ENCODE measurements at places on chromosomes 11 and 22. TPM values are rescaled to one million over a fixed set of nuclear protein-coding genes. Genes with fewer than 3 reads are reported as not detected.

GRCh38 chr22:46286006-46286405 is 10.7 kb upstream of the GTSE1 start:
- peaks cover 43% of the 10 kb centered on the region for H3K36me3 ChIP-seq
- no peaks in the 10 kb centered on the region for H3K27me3 ChIP-seq
- no peak overlapping the region for H3K4me3 ChIP-seq
- no peak for DNase-seq

- peaks cover 52% of the 10 kb centered on the region for H3K4me1 ChIP-seq
- no peak overlapping the region for H3K27ac ChIP-seq
- DNase-seq, result no peak
- peaks cover 18% of the 10 kb centered on the region for H3K36me3 ChIP-seq
- H3K4me3 ChIP-seq, result no peak overlapping the region
- H3K27me3 ChIP-seq, result no peaks in the 10 kb centered on the region
Observed at GRCh38 chr11:3983101-3983500, 111.5 kb upstream of the RRM1 start.

GRCh38 chr11:99268886-99269285 is 248.1 kb downstream of the CNTN5 start:
- H3K27ac ChIP-seq, result no peak overlapping the region
- DNase-seq, result no peak
- no peaks in the 10 kb centered on the region for H3K36me3 ChIP-seq
- no peaks in the 10 kb centered on the region for H3K27me3 ChIP-seq
- H3K4me3 ChIP-seq, result no peak overlapping the region

GRCh38 chr11:83168756-83169155 is 11.8 kb downstream of the PCF11 start:
- no peak overlapping the region for H3K4me3 ChIP-seq
- peaks cover 64% of the 10 kb centered on the region for H3K4me1 ChIP-seq
- DNase-seq, result no peak
- no peak overlapping the region for H3K27ac ChIP-seq
- H3K36me3 ChIP-seq, result peaks cover 84% of the 10 kb centered on the region

- peaks cover 12% of the 10 kb centered on the region for H3K36me3 ChIP-seq
- H3K27ac ChIP-seq, result no peak overlapping the region
- DNase-seq, result no peak
- H3K4me1 ChIP-seq, result peaks cover 32% of the 10 kb centered on the region
Observed at GRCh38 chr11:19243613-19244012, 2.9 kb upstream of the E2F8 start.

- H3K4me1 ChIP-seq, result peaks cover 7% of the 10 kb centered on the region
- no peak overlapping the region for H3K4me3 ChIP-seq
- no peaks in the 10 kb centered on the region for H3K36me3 ChIP-seq
- peaks cover 2% of the 10 kb centered on the region for H3K27me3 ChIP-seq
- no peak overlapping the region for H3K27ac ChIP-seq
- DNase-seq, result no peak
Observed at GRCh38 chr11:83543706-83544439, 257.7 kb upstream of the CCDC90B start.

DNA sequence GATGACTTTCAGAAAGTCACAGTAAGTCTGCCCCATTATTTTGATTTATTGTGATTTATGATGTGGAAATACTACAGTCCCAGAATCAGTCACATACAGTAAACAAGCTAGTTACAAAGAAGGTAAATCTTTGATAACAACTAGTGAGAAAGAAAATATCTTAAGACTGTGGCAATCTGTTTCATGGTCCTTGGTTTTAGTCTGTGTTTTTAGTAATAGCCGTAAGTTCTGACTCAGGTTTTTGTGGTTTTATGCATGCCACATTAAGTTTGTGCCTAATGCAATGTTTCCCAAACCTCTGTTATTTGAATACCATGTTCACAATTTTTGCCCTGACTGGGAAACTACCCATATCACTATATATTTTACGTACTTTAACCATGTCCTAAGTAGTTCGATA is 6.7 kb downstream of the CEP295 start:
- H3K27me3 ChIP-seq, result no peaks in the 10 kb centered on the region
- peaks cover 39% of the 10 kb centered on the region for H3K4me1 ChIP-seq
- no peak overlapping the region for H3K4me3 ChIP-seq
- peaks cover 74% of the 10 kb centered on the region for H3K36me3 ChIP-seq
- no peak for DNase-seq

DNA sequence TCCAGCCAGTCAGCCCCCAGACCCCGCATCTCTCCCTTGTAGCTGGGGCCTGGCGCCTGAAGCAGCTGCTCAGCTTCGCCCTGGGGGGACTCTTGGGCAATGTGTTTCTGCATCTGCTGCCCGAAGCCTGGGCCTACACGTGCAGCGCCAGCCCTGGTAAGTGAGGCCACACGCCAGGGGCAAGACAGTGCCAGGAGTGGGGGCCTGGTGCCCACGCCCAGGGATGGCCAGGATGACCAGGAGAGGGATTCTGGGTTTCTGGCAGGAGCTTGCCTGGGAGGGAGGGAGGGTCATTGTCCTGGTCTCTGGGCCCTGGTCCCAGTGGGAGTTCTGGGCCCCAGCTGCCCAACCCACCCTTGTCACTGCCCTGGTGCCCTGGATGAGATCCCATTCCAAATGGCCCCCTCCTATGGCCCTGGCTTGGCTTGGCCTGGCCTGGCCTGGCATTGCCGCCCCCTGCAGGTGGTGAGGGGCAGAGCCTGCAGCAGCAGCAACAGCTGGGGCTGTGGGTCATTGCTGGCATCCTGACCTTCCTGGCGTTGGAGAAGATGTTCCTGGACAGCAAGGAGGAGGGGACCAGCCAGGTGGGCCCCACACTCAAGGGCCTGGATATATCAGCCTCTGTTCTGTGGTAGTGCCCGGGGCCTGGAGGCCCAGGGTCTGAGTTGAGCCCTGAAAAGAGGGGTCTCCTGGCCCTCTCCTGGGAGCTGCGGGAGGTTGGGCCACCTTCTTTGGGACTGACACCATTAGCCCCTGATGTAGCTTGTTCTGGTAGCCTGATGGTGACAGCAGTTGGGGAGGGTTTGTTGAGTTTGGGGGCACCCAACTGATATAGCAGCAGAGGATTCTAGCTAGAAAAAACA is 3.7 kb downstream of the SLC39A13 start:
- H3K27ac ChIP-seq, result no peak overlapping the region
- H3K4me1 ChIP-seq, result peaks cover 11% of the 10 kb centered on the region
- no peaks in the 10 kb centered on the region for H3K27me3 ChIP-seq
- no peak overlapping the region for H3K4me3 ChIP-seq
- DNase-seq, result peak; percentile 49

GRCh38 chr22:32620992-32621391 is 146.4 kb downstream of the FBXO7 start:
- no peaks in the 10 kb centered on the region for H3K36me3 ChIP-seq
- H3K27ac ChIP-seq, result no peak overlapping the region
- H3K27me3 ChIP-seq, result no peaks in the 10 kb centered on the region
- no peaks in the 10 kb centered on the region for H3K4me1 ChIP-seq
- no peak for DNase-seq

DNA sequence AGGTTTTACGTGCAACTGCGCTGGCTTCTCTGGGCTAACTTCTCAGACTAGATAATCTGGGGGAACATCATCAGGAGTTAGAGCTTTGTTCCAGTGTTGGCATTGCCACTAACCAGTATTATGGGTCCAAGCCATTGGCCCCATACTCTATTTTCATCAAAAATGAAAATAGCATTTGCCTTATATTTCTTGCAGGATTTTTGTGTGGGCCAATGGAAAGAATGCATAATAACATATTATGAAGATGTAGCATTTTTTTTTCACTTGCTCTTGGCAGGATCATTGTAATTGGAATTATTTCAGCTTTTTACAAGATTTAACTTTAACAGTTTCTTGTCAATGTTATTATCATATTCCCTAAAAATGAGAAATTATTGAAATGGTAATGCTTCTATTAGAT is 16.1 kb downstream of the ARHGAP42 start:
- no peak for DNase-seq
- no peaks in the 10 kb centered on the region for H3K36me3 ChIP-seq
- no peaks in the 10 kb centered on the region for H3K27me3 ChIP-seq
- H3K27ac ChIP-seq, result no peak overlapping the region
- H3K4me1 ChIP-seq, result no peaks in the 10 kb centered on the region

DNA sequence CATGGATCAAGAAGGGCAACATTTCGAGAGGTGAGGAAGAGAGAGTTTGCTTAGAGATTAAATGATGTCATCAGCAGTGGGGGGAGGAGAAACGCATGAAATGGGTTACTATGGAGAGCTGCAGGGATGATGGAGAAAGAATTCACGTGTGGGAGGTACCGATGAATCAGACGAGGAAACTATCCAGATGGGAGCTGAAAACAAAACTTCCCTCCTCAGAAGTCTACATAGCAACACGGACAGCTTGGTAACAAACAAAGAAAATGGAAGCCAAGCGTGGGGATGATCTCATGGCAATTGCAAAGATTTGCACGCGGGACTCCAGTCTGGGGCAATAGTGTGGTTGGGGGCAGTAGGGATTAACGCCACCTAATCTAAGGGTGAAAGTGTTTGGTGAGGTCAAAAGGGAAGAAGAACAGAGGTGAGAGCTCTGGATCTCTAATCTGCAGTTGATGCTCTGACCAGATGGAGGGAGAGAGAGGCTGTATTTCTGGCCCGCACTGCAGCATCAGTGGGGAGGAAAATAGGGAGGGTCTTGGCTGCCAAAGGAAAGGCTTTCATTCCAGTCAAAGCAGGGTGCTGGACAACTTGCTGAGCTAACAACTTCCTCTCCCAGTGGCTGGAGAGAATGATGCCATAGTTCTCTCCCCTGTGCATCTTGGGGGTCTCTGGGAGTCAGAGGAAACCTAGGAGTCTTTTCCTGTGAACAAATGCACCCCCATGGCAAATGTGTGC is 43.4 kb upstream of the CSNK2A3 start:
- no peaks in the 10 kb centered on the region for H3K4me1 ChIP-seq
- no peak overlapping the region for H3K4me3 ChIP-seq
- H3K36me3 ChIP-seq, result no peaks in the 10 kb centered on the region
- no peak for DNase-seq
- no peak overlapping the region for H3K27ac ChIP-seq

The HOATZ gene
- total RNA-seq, result not detected

The SLC5A12 gene
- total RNA-seq, result not detected
